Activated CD8-positive, alpha-beta T cell treated with anti-CD3 and anti-CD28 coated beads, Interleukin-2, amount 10 ng/mL, durations not matched to agents 7 days and 5 days (primary cell): ENCODE measurements at places on chromosomes 5 and 9.

- H3K4me3 ChIP-seq: no peak overlapping the region
- no peak for DNase-seq
- peaks cover 9% of the 10 kb centered on the region for H3K4me1 ChIP-seq
Observed at GRCh38 chr5:14724633-14725032, 60.1 kb downstream of the OTULIN start.

DNA sequence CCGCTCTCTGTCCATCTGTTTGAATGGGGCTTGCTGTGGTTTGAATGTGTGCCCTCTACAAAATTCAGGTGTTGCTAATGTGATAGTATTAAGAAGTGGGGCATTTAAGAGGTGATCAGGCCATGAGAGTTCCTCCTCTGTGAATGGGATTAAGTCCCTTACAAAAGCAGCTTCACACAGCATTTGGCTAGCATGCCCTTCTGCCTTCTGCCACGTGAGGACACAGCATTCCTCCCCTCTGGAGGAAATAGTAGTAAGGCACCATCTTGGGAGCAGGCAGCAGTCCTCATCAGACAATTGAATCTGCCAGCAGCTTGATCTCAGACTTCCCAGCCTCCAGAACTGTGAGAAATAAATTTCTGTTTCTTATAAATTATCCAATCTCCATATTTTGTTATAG is 540.2 kb downstream of the CSNK1G3 start:
- no peak for DNase-seq
- H3K36me3 ChIP-seq: no peaks in the 10 kb centered on the region
- H3K4me1 ChIP-seq: no peaks in the 10 kb centered on the region
- no peak overlapping the region for H3K27ac ChIP-seq
- H3K4me3 ChIP-seq: no peak overlapping the region
- no peaks in the 10 kb centered on the region for H3K27me3 ChIP-seq

DNA sequence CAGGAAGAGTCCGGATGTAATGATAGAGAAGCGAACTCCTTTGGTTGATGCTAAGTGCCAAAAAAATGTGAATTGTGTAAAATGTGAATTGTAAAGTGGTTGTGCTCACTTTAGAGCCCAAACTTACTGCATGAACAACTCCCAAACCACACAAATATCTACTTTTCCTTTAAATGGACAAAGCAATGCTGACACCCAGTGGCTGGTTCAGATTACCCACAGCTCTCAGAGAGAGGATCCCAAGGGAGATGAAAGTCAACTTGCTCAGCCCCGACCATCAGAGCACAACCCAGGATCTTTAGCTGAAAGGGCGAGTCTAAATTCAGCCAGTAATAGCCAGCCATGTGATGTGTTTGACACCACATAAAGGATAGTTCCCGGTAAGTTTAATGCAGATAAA is 133.7 kb downstream of the NMUR2 start:
- DNase-seq: no peak
- no peak overlapping the region for H3K4me3 ChIP-seq
- no peaks in the 10 kb centered on the region for H3K27me3 ChIP-seq
- H3K36me3 ChIP-seq: no peaks in the 10 kb centered on the region
- no peak overlapping the region for H3K27ac ChIP-seq

GRCh38 chr9:136762915-136763648 is 1.2 kb downstream of the LCN15 start:
- no peaks in the 10 kb centered on the region for H3K27me3 ChIP-seq
- DNase-seq: peak; percentile 57
- peaks cover 11% of the 10 kb centered on the region for H3K4me1 ChIP-seq

GRCh38 chr5:137040024-137040423 is 459.1 kb downstream of the SPOCK1 start:
- H3K4me3 ChIP-seq: no peak overlapping the region
- no peaks in the 10 kb centered on the region for H3K27me3 ChIP-seq
- H3K36me3 ChIP-seq: no peaks in the 10 kb centered on the region

GRCh38 chr9:21470126-21470525 is 12.0 kb downstream of the IFNE start:
- DNase-seq: no peak
- no peaks in the 10 kb centered on the region for H3K4me1 ChIP-seq
- peaks cover 3% of the 10 kb centered on the region for H3K27me3 ChIP-seq
- H3K27ac ChIP-seq: no peak overlapping the region
- H3K36me3 ChIP-seq: no peaks in the 10 kb centered on the region

GRCh38 chr9:10534850-10535249 is 78.0 kb downstream of the PTPRD start:
- H3K4me1 ChIP-seq: no peaks in the 10 kb centered on the region
- no peak overlapping the region for H3K27ac ChIP-seq
- H3K4me3 ChIP-seq: no peak overlapping the region
- DNase-seq: no peak
- H3K36me3 ChIP-seq: no peaks in the 10 kb centered on the region
- no peaks in the 10 kb centered on the region for H3K27me3 ChIP-seq

GRCh38 chr5:112348387-112348786 is 70.7 kb downstream of the EPB41L4A start:
- DNase-seq: no peak
- H3K27ac ChIP-seq: no peak overlapping the region
- H3K4me3 ChIP-seq: no peak overlapping the region
- no peaks in the 10 kb centered on the region for H3K4me1 ChIP-seq
- peaks cover 1% of the 10 kb centered on the region for H3K27me3 ChIP-seq

- no peak for DNase-seq
- H3K4me1 ChIP-seq: peaks cover 86% of the 10 kb centered on the region
- H3K27ac ChIP-seq: no peak overlapping the region
- H3K27me3 ChIP-seq: no peaks in the 10 kb centered on the region
Observed at GRCh38 chr5:175659546-175660253, 1.8 kb downstream of the HRH2 start.

DNA sequence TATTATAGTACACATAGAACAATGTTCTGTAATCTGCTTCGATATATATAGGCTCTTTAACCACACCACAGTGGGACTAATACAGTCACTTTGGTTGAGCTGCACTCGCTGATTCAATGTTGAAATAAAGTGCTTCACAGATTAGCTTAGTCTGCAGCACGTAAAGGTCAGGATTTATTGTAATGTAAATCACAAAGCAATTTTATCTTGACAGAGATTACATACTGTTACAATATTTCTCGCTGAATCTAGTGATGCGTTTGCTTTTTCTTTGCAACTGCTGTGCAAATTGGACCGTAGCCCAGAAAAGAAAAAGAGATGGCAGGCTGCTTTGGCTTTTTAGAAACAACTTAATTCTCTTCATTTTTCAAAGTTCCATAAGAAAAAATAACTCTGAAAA is 52.9 kb downstream of the CETN3 start:
- H3K4me3 ChIP-seq: no peak overlapping the region
- H3K4me1 ChIP-seq: no peaks in the 10 kb centered on the region
- H3K27ac ChIP-seq: no peak overlapping the region

DNA sequence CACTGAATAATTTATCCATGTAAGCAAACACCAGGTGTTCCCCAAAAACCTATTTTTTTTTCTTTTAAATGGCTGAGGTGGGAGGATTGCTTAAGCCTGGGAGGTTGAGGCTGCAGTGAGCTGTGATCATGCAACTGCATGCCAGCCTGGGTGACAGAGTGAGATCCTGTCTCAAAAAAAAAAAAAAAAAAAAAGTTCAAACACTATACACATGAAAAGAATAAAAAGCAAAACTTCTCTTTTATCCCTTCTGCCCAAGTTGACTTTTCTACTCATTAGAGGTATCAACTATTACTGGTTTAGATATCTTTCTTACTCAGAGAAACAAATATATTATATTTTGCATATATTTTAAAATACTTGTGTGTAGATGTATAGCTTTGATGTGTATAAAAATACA is 17.8 kb downstream of the DCTN4 start:
- peaks cover 66% of the 10 kb centered on the region for H3K4me1 ChIP-seq
- no peak overlapping the region for H3K4me3 ChIP-seq
- H3K27me3 ChIP-seq: no peaks in the 10 kb centered on the region
- DNase-seq: no peak
- no peak overlapping the region for H3K27ac ChIP-seq

DNA sequence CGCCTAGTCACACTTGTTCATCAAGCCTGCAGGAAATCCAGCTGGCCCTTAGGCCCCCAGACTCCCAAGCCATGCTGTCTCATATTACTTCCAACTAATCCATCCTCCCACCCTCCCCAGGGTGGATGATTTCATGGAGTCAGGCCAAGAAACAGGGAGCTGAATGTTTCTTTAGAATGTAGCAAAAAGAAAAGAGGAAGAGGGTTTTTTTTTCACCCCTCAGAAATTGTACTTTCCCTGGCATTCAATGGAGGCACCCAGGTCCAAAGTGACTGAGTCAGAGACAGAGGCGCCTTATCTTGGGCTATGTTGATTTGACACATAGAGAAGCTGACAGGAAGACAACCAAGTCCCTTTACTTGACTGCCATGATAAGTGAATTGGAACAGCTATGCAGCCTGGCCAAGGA is 260.2 kb upstream of the NR4A3 start:
- H3K36me3 ChIP-seq: no peaks in the 10 kb centered on the region
- no peaks in the 10 kb centered on the region for H3K4me1 ChIP-seq
- no peak overlapping the region for H3K4me3 ChIP-seq
- H3K27me3 ChIP-seq: peaks cover 4% of the 10 kb centered on the region

DNA sequence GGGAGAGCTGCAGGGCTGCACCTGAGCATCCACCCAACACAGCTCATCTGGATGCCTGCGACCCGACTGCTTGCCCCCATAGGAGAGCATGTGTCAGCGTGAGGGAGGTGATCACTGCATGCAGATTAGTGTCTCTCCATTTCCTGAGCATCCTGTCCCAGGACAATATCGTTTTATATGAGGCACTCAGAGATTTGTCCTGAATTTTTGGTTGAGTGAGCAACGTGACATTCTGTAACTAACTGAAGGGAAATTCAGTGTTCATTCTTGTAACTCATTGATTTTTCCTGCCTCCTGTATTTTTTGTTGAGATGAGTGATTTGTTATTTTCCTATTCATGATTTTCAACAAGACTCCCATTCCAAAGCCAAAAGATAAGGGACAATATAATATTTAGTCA is 20.7 kb upstream of the ANKRD34B start:
- no peak overlapping the region for H3K4me3 ChIP-seq
- no peak for DNase-seq
- peaks cover 6% of the 10 kb centered on the region for H3K27me3 ChIP-seq
- H3K36me3 ChIP-seq: no peaks in the 10 kb centered on the region

DNA sequence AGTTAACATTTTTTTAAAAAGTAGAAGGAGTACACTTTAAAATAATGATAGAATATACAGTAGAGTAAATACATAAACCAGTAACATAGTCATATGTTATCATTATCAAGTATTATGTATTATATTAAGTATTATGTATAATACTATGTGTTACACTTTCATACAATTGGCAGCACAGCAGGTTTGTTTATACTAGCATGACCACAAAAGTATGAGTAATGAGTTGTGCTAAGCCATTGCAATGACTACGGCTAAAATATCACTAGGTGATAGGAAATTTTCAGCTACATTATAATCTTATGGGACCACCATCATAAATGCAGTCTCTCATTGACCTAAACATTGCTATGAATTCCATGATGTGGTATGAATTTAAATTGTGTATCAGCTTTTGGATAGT is 506.0 kb downstream of the HTR1A start:
- H3K4me3 ChIP-seq: no peak overlapping the region
- H3K36me3 ChIP-seq: no peaks in the 10 kb centered on the region
- DNase-seq: no peak
- H3K27ac ChIP-seq: no peak overlapping the region
- no peaks in the 10 kb centered on the region for H3K27me3 ChIP-seq

DNA sequence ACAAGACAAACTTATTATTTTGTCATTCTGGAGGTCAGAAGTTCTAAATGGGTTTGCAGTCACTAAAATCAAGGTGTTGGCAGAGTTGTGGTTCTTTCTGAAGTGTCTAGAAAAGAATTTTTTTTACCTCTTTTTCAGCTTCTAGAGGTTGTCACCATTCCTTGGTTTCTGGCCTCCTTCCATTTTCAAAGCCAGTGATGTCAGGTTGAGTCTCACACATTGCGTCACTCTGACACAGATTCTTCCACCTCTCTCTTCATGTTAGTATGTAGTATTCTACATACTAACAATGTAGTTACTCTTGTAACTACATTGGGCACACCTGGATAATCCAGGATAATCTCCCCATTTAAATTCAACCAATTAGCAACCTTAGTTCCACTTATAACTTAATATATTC is 290.3 kb downstream of the RFX3 start:
- H3K27ac ChIP-seq: no peak overlapping the region
- H3K4me3 ChIP-seq: no peak overlapping the region
- H3K27me3 ChIP-seq: no peaks in the 10 kb centered on the region

- H3K27me3 ChIP-seq: no peaks in the 10 kb centered on the region
- H3K36me3 ChIP-seq: peaks cover 70% of the 10 kb centered on the region
- peaks cover 54% of the 10 kb centered on the region for H3K4me1 ChIP-seq
- no peak for DNase-seq
- peak overlapping the region; percentile 56 for H3K27ac ChIP-seq
Observed at GRCh38 chr5:159198063-159199036, 11.0 kb downstream of the RNF145 start.

GRCh38 chr9:87554171-87554910 is 56.7 kb downstream of the DAPK1 start:
- no peak for DNase-seq
- H3K36me3 ChIP-seq: no peaks in the 10 kb centered on the region
- H3K27me3 ChIP-seq: peaks cover 4% of the 10 kb centered on the region
- H3K4me1 ChIP-seq: no peaks in the 10 kb centered on the region
- H3K27ac ChIP-seq: no peak overlapping the region

DNA sequence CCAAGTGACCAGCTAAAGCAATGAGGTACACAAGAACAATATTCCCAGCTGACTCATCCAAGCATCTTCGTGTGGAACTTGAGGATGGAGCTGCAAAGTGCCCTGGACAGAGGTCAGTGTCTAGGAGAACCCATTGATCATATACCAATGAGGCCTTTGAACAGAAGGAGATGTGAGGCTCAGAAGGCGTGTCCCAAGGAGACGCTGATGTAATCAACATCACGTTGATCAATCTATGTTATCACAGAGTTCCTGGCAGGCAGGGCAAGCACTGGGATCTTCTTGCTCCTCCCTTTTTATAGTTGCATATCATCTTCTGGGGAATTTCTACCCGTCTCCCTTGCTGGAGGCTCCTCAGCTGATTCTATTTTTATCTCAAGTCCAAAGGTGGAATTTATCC is 163.4 kb downstream of the TRPM6 start:
- no peak overlapping the region for H3K4me3 ChIP-seq
- no peaks in the 10 kb centered on the region for H3K4me1 ChIP-seq
- peaks cover 5% of the 10 kb centered on the region for H3K27me3 ChIP-seq
- H3K27ac ChIP-seq: no peak overlapping the region
- DNase-seq: no peak

GRCh38 chr5:4634342-4634741 is 505.8 kb upstream of the ADAMTS16 start:
- no peak for DNase-seq
- no peak overlapping the region for H3K27ac ChIP-seq
- no peaks in the 10 kb centered on the region for H3K4me1 ChIP-seq
- no peak overlapping the region for H3K4me3 ChIP-seq
